ENCODE measurements at places on chromosomes 2 and 18.

GRCh38 chr2:233945146-233945545, 28.0 kb downstream of the TRPM8 start:
- no peaks in the 10 kb centered on the region for H3K4me1 ChIP-seq
- no peak overlapping the region for H3K4me3 ChIP-seq
- DNase-seq: no peak
- H3K27ac ChIP-seq: no peak overlapping the region
- H3K36me3 ChIP-seq: no peaks in the 10 kb centered on the region
- no peaks in the 10 kb centered on the region for H3K27me3 ChIP-seq

GRCh38 chr18:34329840-34330239, 105.1 kb upstream of the NOL4 start:
- no peak overlapping the region for H3K4me3 ChIP-seq
- H3K27ac ChIP-seq: no peak overlapping the region
- H3K27me3 ChIP-seq: no peaks in the 10 kb centered on the region
- no peaks in the 10 kb centered on the region for H3K36me3 ChIP-seq
- no peaks in the 10 kb centered on the region for H3K4me1 ChIP-seq

- no peaks in the 10 kb centered on the region for H3K36me3 ChIP-seq
- no peak overlapping the region for H3K4me3 ChIP-seq
- DNase-seq: no peak
- no peaks in the 10 kb centered on the region for H3K27me3 ChIP-seq
Measured at GRCh38 chr2:45096996-45097395, 87.7 kb upstream of the SIX2 start.

GRCh38 chr2:74772046-74772445, 61.9 kb upstream of the HK2 start:
- H3K27me3 ChIP-seq: no peaks in the 10 kb centered on the region
- peaks cover 2% of the 10 kb centered on the region for H3K4me1 ChIP-seq
- H3K27ac ChIP-seq: no peak overlapping the region
- H3K4me3 ChIP-seq: no peak overlapping the region
- H3K36me3 ChIP-seq: no peaks in the 10 kb centered on the region
- no peak for DNase-seq

GRCh38 chr2:204578928-204579598, 33.8 kb downstream of the PARD3B start:
- H3K4me1 ChIP-seq: no peaks in the 10 kb centered on the region
- DNase-seq: no peak
- H3K36me3 ChIP-seq: no peaks in the 10 kb centered on the region
- H3K27ac ChIP-seq: no peak overlapping the region
- no peaks in the 10 kb centered on the region for H3K27me3 ChIP-seq

DNA sequence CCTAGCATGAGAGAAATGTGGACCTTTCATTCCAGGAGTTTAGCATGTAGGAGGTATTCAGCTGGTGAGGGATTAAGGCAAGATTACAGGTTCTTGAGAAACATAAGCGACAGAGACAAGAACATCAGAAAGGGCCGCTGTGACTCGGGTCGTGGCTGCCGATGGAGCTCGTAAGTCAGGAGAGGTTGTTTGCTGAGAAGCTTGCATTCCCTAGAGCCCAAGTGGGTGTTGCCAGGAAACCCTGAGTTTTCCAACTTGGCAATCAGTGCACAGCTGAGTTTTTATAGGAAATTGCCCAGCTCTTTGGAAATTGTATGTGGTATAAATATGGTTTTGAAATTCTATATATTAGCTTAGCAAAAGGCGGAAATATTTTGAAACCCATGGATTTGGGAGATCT, 46.4 kb upstream of the CYP1B1 start:
- DNase-seq: no peak
- no peak overlapping the region for H3K27ac ChIP-seq

GRCh38 chr18:8253944-8254343, 355.3 kb upstream of the RAB12 start:
- H3K4me1 ChIP-seq: no peaks in the 10 kb centered on the region
- H3K36me3 ChIP-seq: no peaks in the 10 kb centered on the region
- DNase-seq: no peak
- no peak overlapping the region for H3K27ac ChIP-seq
- H3K27me3 ChIP-seq: peaks cover 4% of the 10 kb centered on the region

- H3K4me3 ChIP-seq: no peak overlapping the region
- H3K27me3 ChIP-seq: peaks cover 10% of the 10 kb centered on the region
- H3K4me1 ChIP-seq: no peaks in the 10 kb centered on the region
- H3K27ac ChIP-seq: no peak overlapping the region
- no peaks in the 10 kb centered on the region for H3K36me3 ChIP-seq
- no peak for DNase-seq
Measured at GRCh38 chr18:57219964-57220363, 73.1 kb downstream of the BOD1L2 start.

- no peaks in the 10 kb centered on the region for H3K27me3 ChIP-seq
- no peaks in the 10 kb centered on the region for H3K36me3 ChIP-seq
- no peak overlapping the region for H3K27ac ChIP-seq
- no peak for DNase-seq
- H3K4me3 ChIP-seq: no peak overlapping the region
Measured at GRCh38 chr2:39144416-39144815, 23.6 kb upstream of the SOS1 start.

DNA sequence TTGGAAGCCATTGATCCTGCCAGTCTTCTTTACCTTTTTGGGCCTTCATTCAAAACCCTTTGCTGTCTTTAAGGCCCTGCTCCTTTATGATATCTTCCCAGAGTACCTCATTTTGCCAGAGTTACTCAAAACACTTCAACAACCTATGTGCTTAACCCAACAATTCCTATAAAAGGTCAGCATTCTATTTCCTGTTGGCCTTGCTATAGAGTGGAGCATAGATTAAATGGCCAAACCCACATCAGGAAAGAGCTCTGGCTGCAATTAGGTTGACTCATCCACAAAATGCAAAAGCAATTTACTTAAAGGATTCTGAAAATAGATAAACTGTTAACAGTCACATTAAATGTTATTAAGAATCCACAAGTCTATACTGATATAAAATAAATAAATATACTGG, 21.2 kb downstream of the MRPL33 start:
- no peaks in the 10 kb centered on the region for H3K4me1 ChIP-seq
- no peaks in the 10 kb centered on the region for H3K27me3 ChIP-seq
- H3K27ac ChIP-seq: no peak overlapping the region
- H3K4me3 ChIP-seq: no peak overlapping the region

GRCh38 chr18:59674903-59675270, 22.3 kb downstream of the CCBE1 start:
- no peaks in the 10 kb centered on the region for H3K4me1 ChIP-seq
- peaks cover 2% of the 10 kb centered on the region for H3K27me3 ChIP-seq
- DNase-seq: no peak

GRCh38 chr2:206989311-206989710, 50.0 kb downstream of the CPO start:
- H3K27ac ChIP-seq: no peak overlapping the region
- no peak overlapping the region for H3K4me3 ChIP-seq
- H3K4me1 ChIP-seq: peaks cover 23% of the 10 kb centered on the region
- no peaks in the 10 kb centered on the region for H3K27me3 ChIP-seq
- no peaks in the 10 kb centered on the region for H3K36me3 ChIP-seq
- DNase-seq: no peak

DNA sequence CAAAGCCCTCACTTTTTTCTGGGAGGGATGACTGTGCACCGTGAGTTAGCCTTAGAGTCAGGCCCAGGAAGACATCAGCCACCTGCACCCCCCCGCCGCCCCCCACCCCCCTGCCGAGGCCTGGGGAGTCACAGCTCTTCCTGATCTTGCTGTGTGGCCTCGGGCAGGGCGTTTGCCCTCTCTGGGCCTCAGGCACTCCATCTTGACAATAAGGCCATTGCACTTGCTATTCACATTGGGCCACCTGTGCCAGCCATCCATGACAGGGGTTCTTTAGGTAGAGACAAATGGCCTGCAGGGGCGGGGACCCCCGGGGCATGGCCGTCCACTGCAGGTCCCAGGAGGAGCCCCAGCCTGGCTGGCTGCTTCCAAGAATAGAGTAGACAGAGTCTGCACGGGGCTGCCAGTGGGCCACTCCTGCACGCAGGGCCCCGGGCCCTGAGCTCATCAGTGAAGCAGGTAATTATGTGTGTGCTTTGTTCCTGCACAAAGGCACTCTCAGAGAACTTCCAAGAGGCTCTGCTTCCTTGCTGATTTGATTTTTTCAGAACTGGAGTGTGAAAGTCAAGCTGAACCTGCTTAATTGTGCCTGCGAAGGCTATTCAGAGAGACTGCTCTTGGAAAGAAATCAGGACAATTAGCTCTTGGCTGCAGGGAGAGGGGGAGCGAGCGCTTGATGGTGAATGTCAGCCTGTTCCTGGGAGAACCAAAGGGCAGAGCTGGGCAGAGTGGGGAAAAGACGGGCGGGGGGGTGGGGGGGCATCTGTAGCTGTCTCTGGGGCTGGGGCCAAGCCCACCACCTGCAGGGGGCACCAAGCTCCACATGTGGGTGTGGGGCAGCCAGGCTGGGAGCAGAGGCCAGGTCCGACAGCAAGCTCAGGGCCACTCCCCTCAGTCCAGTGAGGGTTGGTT, 40.3 kb downstream of the RRM2 start:
- peaks cover 2% of the 10 kb centered on the region for H3K4me1 ChIP-seq
- no peak overlapping the region for H3K27ac ChIP-seq
- DNase-seq: no peak
- H3K27me3 ChIP-seq: no peaks in the 10 kb centered on the region
- no peak overlapping the region for H3K4me3 ChIP-seq
- H3K36me3 ChIP-seq: no peaks in the 10 kb centered on the region

DNA sequence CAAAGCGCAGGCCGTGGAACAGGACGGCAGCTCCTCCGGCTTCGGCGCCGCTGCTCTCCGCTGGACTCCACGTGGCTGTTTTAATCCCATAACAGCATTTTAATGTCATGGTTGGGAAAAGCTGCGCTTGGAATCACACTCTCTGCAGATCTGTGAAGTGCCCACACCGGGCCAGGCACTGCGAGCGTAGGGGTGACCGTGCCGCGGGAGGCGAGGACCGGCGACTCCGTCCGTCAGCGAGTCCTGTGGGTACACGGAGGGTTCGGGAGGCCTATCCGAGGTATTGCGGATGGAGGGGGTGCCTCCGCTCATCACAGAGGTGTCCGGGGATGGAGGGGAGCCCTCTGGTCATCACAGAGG, 198.0 kb upstream of the SALL3 start:
- no peak overlapping the region for H3K4me3 ChIP-seq
- H3K4me1 ChIP-seq: no peaks in the 10 kb centered on the region
- peaks cover 4% of the 10 kb centered on the region for H3K27me3 ChIP-seq
- no peaks in the 10 kb centered on the region for H3K36me3 ChIP-seq
- DNase-seq: no peak

GRCh38 chr2:190679813-190680591, 31.1 kb downstream of the NAB1 start:
- no peak overlapping the region for H3K4me3 ChIP-seq
- peak; percentile 60 for DNase-seq
- H3K27ac ChIP-seq: no peak overlapping the region
- no peaks in the 10 kb centered on the region for H3K27me3 ChIP-seq
- peaks cover 17% of the 10 kb centered on the region for H3K4me1 ChIP-seq
- H3K36me3 ChIP-seq: no peaks in the 10 kb centered on the region

DNA sequence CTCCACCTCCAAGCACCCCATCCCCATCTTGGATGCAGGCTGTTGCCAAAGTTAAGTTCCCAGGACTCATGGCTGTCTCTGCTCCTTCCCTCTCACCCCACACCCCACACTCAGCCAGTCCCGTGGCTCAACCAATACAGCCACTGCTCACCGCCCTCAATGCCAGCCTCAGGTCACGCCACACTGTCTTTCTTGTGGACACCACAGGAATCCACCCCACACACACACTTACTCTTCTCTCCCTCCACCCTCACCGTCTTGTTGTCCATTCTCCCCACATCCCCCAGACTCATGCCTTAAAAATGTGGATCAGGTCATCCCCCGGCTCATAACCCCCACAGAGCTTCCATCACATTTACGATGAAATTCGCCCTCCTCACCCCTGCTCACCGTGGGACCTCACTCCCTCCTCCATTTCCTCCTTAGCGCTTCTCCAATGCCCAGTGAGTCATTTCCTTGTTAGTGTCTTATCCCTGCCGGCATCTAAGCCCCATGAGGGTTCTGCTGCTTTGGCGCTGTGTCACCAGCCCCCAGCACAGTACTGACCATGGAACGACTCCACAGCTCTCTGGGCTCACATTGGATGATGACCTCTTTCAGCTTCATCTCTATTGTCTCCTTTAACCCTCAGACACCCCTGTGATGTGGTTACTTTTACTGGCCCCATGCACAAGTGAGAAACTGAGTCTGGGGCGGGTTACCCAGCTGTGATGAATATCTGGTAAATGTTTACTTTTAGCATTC, 13.8 kb downstream of the MLPH start:
- H3K27me3 ChIP-seq: no peaks in the 10 kb centered on the region
- H3K27ac ChIP-seq: no peak overlapping the region
- H3K36me3 ChIP-seq: no peaks in the 10 kb centered on the region
- H3K4me3 ChIP-seq: no peak overlapping the region
- H3K4me1 ChIP-seq: no peaks in the 10 kb centered on the region

DNA sequence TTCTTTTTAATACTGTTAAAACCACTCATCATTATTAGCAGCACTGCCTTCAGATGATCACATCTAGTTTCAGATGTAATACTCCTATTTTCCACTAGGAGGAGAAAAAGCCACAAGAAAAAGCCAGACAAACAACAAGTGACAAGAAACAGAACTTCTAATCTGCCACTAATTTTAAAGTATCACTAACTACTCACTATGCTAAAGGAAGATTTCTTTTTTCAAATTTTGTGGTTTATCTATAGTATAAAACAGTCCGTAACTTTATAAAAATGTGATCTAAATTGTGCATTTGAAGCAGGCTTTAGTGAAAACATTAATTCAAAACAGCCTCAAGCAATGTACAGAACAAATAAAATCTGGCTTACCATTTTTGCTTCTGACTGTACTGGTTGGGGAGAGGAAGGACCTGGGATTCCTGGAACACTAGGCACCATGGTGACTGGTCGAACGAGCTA, 56.8 kb downstream of the ATF2 start:
- H3K4me3 ChIP-seq: no peak overlapping the region
- peaks cover 40% of the 10 kb centered on the region for H3K36me3 ChIP-seq
- no peak overlapping the region for H3K27ac ChIP-seq
- H3K27me3 ChIP-seq: no peaks in the 10 kb centered on the region

GRCh38 chr2:18795906-18796305, 206.5 kb upstream of the NT5C1B start:
- DNase-seq: no peak
- no peak overlapping the region for H3K4me3 ChIP-seq
- no peaks in the 10 kb centered on the region for H3K36me3 ChIP-seq
- no peaks in the 10 kb centered on the region for H3K27me3 ChIP-seq

- DNase-seq: no peak
- H3K27me3 ChIP-seq: peaks cover 4% of the 10 kb centered on the region
- no peaks in the 10 kb centered on the region for H3K36me3 ChIP-seq
Measured at GRCh38 chr18:74346206-74346605, 30.6 kb downstream of the C18orf63 start.

- no peak overlapping the region for H3K4me3 ChIP-seq
- no peaks in the 10 kb centered on the region for H3K4me1 ChIP-seq
Measured at GRCh38 chr2:182937870-182938269, 71.4 kb upstream of the FRZB start.

- H3K27me3 ChIP-seq: peaks cover 34% of the 10 kb centered on the region
- no peak overlapping the region for H3K4me3 ChIP-seq
- H3K36me3 ChIP-seq: no peaks in the 10 kb centered on the region
Measured at GRCh38 chr18:77165503-77166188, 33.1 kb upstream of the MBP start.

- H3K4me1 ChIP-seq: no peaks in the 10 kb centered on the region
- no peaks in the 10 kb centered on the region for H3K36me3 ChIP-seq
- no peak for DNase-seq
- H3K27me3 ChIP-seq: no peaks in the 10 kb centered on the region
- H3K4me3 ChIP-seq: no peak overlapping the region
- H3K27ac ChIP-seq: no peak overlapping the region
Measured at GRCh38 chr18:56436651-56437050, 201.7 kb downstream of the TXNL1 start.

Data from T-cell (primary cell).